Activated T-cell treated with anti-CD3 and anti-CD28 coated beads, Interleukin-2, amount 50 U/mL, for 72 hours (primary cell): ENCODE measurements at places on chromosomes 12 and 14. TPM values are rescaled to one million over a fixed set of nuclear protein-coding genes. Genes with fewer than 3 reads are reported as not detected.
A peak's percentile ranks its signal among the peaks of the same experiment; 100 is the strongest.

GRCh38 chr12:82426081-82426480 is 67.8 kb downstream of the METTL25 start:
- no peaks in the 10 kb centered on the region for H3K4me1 ChIP-seq
- no peak for DNase-seq
- H3K27ac ChIP-seq = no peak overlapping the region
- H3K4me3 ChIP-seq = no peak overlapping the region

DNA sequence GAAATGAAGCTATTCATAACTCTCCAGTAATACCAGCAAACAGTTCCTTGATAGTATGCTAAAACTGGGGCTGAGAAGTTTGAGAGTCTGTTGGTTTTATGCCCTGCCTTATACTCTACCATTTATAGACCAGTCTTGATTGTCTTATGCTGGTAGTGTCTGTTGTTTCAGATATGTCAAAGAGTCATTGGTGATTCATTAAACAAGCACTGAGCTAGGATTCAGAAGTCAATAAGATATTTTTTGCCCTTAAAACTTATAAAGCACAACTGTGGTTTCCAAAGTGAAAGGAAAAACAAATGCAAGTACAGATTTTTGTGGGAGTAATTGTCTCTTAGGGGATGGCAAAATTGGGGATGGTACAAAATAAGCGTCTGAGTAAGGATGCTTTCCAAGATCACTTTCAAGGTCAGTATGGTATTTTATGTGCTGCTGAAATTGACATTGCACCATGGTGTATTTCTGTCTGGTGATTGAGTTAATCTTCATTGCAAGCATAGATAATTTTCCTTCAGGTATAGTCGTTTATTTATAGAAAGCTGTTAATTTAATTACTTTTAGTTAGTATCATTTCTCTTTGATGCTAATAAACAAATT is 289.5 kb upstream of the E2F7 start:
- H3K4me1 ChIP-seq = no peaks in the 10 kb centered on the region
- DNase-seq = no peak
- no peaks in the 10 kb centered on the region for H3K36me3 ChIP-seq
- no peak overlapping the region for H3K4me3 ChIP-seq
- no peak overlapping the region for H3K27ac ChIP-seq

The AMIGO2 gene
- total RNA-seq = 18.2 TPM

- no peak for DNase-seq
- no peaks in the 10 kb centered on the region for H3K27me3 ChIP-seq
- no peaks in the 10 kb centered on the region for H3K36me3 ChIP-seq
- H3K4me3 ChIP-seq = no peak overlapping the region
Observed at GRCh38 chr12:116539905-116540482, 19.2 kb upstream of the MAP1LC3B2 start.

- H3K4me1 ChIP-seq = peaks cover 29% of the 10 kb centered on the region
- H3K27ac ChIP-seq = no peak overlapping the region
- H3K4me3 ChIP-seq = no peak overlapping the region
- peak; percentile 66 for DNase-seq
Observed at GRCh38 chr12:113048716-113049127, 7.8 kb upstream of the DTX1 start.
